ENCODE measurements at places on chromosomes 11 and 22.

DNA sequence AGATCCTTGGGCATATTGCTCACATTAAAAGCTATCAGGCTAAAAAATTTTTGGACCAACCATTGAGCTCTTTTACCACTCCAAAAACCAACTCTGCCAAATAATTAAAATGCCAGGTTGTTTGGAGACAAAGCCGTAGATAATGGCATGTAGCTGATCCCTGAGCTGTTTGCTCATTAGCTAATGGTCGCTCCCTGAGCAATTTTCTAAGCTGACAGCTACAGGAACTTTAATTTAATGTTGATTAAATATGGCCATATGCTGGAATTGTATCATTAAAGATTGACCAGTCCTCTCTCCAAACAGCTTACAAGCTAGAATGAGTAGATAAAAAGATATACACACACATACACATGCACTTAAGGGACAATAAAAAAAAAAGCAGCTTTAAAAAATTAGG, 216.2 kb upstream of the ARHGAP20 start:
- DNase-seq, result no peak

- no peak for DNase-seq
Observed at GRCh38 chr11:68506908-68507307, 46.4 kb downstream of the PPP6R3 start.

- no peak for DNase-seq
Observed at GRCh38 chr11:77530879-77531278, 57.0 kb upstream of the PAK1 start.

- no peak for DNase-seq
Observed at GRCh38 chr11:92841719-92842118, 127.7 kb upstream of the MTNR1B start.

- DNase-seq, result no peak
Observed at GRCh38 chr11:133015457-133015856, 516.8 kb downstream of the OPCML start.

DNA sequence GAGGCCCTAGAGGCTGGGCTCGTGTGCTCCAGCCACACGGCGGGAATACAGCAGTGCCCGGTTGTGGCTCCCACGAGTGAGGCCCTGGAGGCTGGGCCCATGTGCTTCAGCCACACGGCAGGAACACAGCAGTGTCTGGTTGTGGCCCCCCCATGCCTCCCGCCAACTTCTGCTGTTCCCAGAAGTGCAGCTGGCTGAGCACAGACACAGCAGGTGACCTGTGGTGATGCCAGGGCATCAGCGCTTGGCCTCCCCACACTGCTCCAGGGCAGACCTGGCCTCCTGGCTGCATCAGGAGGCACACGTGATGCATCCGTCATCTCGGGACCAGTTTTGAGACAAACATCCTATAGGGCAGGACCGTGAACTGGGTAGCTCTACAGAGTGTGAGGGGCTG, 110.3 kb downstream of the KCNQ1OT1 start:
- no peak for DNase-seq

DNA sequence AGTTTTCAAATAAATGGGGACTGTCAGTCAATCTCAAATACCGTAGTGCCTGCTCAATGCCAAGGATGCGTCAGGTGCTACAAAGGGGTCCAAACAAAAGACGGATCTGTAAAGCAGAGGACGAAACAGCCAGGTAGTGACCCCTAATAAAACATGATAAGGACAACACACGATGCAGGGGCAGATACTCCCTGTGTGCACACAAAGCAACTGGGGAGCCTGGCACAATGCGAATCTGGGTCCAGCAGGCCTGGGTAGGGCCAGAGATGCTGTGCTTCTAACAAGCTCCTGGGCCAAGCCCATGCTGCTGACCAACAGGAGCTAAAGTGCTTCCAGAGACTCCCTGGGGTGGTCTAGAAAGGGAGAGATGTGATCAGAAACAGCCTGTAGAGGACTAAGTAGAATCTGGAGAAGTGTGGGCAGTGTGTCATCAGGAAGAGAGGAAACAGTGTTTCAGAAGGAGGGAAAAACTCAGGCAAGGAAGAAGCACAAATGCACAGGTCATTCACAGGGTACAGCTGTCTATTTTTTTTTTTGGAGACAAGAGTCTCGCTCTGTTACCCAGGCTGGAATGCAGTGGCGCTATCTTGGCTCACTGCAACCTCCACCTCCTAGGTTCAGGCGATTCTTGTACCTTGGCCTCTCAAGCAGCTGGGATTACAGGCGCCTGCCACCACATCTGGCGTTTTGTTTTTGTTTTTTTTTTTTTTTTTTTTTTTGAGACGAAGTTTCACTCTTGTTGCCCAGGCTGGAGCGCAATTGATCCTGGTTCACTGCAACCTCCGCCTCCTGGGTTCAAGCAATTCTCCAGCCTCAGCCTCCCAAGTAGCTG, 74.5 kb downstream of the MICAL3 start:
- DNase-seq, result no peak

GRCh38 chr22:37647928-37648327, 8.5 kb downstream of the SH3BP1 start:
- peak; percentile 20 for DNase-seq

DNA sequence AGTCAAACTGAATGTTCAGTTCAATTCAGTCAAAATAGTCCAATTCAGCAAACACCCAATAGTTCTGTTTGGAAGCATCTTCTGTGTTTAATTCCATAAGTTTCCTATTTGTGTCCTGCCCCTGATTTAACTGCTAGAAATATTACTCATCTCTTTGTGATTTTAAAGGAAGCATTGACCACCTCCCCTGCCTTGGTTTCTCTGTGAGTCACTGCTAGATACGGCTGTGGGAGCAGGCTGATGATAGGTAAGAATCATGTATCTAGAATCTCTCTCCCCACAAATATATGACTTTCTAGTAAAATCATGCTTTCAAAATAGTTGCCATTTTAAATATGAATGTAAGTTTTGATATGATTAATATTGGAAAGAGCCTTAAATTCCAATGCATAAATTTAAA, 888.5 kb downstream of the NTM start:
- no peak for DNase-seq

DNA sequence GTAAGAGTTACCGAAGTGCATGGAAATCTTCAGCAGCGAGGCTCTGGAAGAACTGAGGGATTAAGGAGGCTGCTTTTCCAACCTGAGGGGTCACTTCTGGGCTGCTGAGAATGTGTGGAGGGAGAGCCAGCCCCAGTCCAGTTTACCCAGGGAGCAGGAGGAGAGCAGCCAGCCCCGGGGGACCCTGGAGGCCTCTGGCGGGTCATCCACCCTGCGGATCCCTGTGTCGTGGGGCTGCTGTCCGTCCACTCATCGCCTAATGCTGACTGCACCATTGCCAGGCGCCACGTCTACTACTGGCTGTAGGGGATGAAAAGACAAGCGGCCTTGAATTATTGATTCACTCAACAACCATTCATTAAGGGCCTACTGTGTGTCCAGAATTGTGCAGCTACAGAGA, 228.7 kb upstream of the TBCEL start:
- DNase-seq, result no peak

GRCh38 chr11:34274712-34275398, 83.0 kb downstream of the ABTB2 start:
- peak; percentile 93 for DNase-seq

GRCh38 chr11:119051440-119052162, 5.4 kb downstream of the HYOU1 start:
- no peak for DNase-seq

DNA sequence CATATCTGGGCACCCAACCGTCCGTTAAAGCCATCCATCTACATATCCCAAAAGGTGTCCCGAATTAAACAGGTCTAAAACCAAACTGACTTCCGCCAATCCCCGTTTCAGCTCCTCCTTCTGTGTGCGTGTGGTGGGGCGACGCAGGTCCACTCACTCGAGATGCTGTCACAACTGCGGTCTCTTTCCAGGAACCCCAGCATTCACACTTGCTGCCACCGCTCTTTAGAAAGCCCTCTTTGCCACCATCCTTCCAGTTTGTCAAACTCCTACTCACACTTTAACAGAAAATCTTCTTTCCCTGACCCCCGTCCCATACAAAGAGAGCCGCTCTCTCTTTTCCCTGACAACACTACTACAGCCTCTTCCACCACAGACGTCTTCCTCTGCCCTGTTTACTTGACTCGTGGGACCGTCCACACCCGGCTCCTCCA, 467 bp downstream of the ESS2 start:
- DNase-seq, result no peak

- no peak for DNase-seq
Observed at GRCh38 chr11:107592231-107592590, 1.3 kb downstream of the ELMOD1 start.

DNA sequence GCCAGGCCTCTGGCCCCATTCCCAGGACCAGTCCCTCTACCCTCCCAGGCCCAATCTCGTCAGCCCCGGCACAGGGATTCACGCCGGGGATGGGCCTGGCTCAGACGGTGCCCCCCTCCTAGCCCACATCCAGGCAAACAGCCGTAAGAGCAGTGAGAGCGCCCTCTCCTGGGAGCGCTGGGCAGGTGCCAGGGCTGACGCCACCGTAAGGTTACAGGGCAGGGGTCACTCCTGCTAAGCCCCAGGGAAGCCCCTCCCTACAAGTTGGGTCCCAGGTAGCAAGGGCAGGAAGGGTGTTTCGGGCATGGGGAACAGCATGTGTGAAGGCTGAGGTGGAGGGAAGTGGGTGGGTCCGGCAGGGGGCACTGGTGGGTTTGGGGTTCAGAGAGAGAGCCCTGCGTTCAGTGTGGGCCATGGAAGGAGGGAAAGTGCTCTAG, 19.2 kb upstream of the PPARA start:
- DNase-seq, result no peak

Data from spinal cord (tissue), 10 donors.